Left ventricle myocardium superior (tissue), 1 donor: ENCODE measurements at places on chromosomes 11 and 22. TPM values are rescaled to one million over a fixed set of nuclear protein-coding genes. Genes with fewer than 3 reads are reported as not detected.

- DNase-seq, result no peak
Measured at GRCh38 chr11:9905960-9906791, 242.3 kb downstream of the SWAP70 start.

DNA sequence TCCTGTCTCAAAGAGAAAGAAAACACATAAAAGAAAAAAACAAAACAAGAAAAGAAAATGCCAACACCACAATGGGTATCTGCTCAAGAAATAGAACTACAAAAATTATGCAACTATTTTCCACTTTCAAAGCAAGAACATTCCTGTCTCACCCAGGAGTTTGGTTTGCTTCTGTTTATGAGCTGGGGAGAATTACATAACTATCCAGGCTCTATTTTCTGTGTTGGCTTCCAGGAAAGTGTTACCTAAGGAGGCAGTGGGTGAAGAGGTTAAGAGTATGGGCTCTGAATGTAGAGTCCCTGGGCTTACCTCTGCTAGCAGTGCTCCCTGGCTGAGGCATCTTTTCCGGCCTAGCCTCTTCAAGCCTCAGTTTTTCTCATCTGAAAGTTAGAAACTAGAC, 426.7 kb downstream of the MIAT start:
- DNase-seq, result no peak

DNA sequence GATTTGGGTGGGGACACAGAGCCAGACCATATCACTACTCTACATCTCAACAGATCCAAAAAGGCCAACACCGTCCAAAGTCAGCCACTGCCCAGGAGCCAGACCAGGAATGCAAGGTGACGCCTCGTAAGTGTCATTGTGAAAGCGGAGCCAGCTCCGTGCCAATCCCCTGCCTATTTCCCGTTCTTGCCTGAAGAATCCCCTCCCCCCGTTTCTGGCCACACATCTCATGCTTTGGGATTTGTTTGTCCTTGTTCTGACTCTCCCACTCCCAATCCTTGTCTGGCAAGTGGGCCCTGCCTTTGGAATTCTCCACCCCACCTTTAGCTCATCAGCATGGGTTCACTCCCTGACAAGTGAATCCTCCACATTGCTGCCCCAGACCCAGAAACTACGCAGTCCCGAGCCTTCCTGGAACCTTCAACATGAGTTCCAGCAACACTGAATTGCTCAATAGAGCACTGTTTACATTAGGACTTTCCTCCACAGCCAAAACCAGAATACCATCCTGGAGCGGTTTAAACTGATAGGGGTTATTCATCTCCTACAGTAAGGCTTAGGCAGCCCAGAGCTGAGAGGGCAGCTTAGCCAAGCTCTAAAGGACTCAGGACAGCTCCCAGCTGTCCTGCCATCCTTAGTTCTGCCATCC, 6.0 kb upstream of the SLC35C1 start:
- DNase-seq, result no peak

OR10W1 gene
- not detected for total RNA-seq
